ENCODE measurements at places on chromosomes 3 and 15.

DNA sequence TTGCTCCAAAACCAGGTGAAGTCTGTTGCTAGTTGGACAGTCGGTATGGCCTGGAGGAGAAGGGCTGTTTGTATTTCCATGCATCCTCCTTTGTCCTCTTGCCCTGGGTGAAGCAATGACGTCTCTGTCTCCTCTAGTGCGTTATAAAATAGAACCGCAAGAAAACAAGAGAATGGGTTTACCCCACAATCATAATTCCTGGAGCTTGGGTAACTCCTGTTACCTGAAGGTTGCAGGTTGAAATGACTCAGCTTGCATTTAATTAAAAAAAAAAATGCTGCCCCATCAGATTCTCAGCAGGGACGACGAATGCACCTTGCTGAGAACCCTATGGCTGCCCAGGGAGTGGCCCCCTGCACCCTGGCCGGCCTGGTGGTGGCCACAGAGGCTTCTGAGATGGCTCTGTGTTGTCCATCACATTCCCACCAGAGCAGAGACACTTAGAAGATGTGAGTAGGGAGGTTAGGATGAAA lies 228.2 kb upstream of the BHLHE40 start:
- no peak for DNase-seq

- DNase-seq = peak; percentile 40
These were observed 14.5 kb downstream of the CSRNP1 start for GRCh38 chr3:39138804-39139415.

DNA sequence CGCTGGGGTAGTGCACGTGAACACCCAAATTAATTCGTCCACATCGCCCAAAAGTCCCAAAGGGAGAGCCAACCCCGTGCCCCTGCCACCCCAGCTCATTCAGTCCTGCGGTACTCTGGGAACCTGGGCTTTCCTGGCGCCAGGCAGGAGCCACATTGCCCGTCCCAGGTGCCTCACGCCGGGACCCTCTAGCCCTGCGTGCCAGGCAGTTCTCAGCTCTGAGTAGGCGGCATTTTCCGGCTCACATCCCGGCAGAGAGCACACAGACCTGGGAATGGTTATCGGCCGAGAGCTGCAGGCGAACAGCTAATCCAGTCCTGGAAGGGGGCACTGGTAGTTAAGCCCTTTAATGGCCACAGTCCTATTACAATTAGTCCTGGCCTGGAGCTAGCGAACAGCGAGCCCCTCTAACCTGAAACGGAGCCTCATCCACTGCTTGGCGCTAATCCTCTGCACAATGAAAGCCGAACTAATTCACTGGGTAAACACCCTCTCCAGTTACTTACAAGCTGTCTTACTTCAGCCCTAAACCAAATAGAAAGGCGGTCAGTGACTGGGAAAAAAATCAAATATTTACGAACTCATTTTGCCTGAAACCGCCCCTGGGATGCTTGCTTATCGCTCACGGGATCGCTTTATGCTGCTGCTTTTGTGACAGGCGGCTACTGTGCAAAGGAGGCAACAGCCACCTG lies 254.6 kb upstream of the SOX14 start:
- DNase-seq = no peak

DNA sequence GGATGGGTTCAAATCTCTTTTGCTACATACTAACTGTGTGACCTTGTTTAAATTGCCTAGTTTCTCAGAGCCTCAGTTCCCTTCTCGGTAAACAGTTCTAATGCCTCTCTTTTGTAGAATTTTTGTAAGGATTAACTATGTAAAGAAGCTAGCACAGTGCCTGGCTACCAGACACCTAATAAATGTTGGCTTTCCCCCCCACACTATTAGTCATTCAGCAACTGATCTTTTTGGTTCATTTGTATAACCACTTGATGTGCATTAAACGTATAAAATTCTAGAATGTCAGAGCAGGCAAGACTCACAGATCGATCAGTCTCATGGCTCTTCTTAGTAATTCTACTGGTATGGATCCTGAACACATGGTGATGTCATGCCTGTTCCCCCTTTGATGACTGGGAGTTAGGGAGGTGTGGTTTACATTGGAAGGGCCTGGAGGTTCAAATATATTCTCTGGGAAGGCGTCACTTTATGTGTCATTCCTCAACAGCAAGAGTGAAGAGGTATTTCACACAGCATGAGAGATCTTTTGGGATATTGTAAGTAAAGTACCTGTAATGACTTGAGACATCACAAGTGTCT lies 6.5 kb downstream of the TAGLN3 start:
- DNase-seq = no peak

DNA sequence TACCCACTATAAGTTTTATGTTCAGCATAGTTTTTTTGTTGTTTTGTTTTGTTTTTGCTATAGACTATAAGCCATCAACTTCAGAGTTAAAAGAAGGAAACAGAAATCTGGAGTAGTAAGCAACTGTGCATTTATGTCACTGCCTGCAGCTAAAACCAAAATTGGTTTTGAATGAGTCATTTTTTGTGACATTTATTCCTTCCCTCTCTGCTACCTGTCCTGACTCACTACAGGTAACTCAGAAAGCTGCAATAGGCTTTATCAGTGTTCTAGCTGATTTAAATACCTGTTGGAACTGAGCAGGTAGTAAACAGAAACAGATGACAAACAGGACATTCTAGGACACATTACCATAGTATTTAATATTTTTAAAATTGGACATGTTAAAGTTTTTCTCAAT lies 393.3 kb upstream of the WNT5A start:
- no peak for DNase-seq

- DNase-seq = no peak
These were observed 99.1 kb upstream of the CHMP2B start for GRCh38 chr3:87128006-87128405.

DNA sequence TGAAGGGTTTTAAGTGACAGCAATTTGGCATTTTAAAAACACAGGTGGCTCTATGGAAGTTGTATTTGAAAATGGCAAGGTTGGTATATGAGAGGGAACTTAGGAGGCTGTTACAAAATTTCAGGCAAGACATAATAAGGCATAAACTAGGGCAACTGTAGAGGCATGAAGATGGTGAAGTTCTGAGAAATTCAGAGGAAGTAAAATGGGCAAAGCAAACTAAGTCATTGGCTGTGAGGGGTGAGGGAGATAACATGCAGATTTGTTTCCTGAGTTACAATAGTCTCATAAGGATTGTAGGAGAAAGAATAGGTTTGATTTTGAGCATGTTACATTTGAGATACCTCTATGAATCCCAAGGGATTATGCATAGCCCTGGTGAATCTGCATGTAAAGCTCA lies 302.9 kb upstream of the ARHGEF26 start:
- DNase-seq = no peak

DNA sequence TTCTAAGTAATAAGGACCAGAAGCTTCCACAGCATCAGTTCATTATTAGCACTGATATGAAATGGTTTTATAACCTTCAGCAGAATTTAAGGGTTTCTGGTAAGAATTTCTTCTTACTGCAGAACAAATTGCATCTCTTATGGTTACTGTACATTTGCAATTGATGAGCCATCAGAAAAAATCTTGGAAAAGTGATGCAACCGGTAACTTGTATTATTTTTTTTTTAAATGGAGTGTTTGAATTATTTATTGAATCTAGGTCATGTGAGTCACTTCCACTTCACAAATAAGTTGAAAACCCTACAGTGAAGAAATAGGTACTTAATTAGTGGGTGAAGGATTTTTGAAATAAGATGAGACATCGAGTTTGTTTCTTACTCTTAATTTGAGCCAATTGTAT lies 786.0 kb downstream of the TUSC7 start:
- DNase-seq = no peak

DNA sequence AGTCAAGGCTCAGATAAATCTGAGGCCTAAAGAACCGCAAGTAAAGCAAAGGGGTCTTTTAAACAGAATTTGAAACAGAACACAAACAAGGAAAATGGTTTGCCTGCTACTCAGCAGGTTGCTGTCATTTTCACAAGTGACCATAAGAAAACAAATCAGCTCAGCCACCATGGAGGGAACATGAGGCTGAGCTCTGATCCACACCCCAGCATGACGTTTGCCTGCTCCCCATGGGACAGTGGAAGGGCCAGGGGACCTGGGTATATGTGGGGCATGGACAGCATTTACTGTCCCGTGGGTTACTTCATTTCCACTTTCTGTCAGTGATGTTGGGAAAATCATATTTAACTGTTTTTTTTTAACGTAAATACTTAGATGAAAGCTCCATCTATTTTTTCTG lies 371.2 kb downstream of the LRTM1 start:
- no peak for DNase-seq

- DNase-seq = no peak
These were observed 116.6 kb downstream of the TRIM42 start for GRCh38 chr3:140794507-140794906.

- DNase-seq = peak; percentile 94
These were observed 82.4 kb downstream of the WWTR1 start for GRCh38 chr3:149575213-149575960.

- no peak for DNase-seq
These were observed 157.4 kb downstream of the SSR3 start for GRCh38 chr3:156397534-156397933.

- DNase-seq = peak; percentile 15
These were observed 9.2 kb downstream of the CCDC14 start for GRCh38 chr3:123951522-123952447.

GRCh38 chr3:36965440-36965839 lies 20.6 kb upstream of the TRANK1 start:
- no peak for DNase-seq

GRCh38 chr3:146172586-146172985 lies 11.6 kb upstream of the PLOD2 start:
- DNase-seq = no peak

GRCh38 chr3:7000501-7000900 lies 139.6 kb downstream of the GRM7 start:
- DNase-seq = no peak

- peak; percentile 68 for DNase-seq
These were observed 337.3 kb upstream of the CBLB start for GRCh38 chr3:106206146-106206545.

DNA sequence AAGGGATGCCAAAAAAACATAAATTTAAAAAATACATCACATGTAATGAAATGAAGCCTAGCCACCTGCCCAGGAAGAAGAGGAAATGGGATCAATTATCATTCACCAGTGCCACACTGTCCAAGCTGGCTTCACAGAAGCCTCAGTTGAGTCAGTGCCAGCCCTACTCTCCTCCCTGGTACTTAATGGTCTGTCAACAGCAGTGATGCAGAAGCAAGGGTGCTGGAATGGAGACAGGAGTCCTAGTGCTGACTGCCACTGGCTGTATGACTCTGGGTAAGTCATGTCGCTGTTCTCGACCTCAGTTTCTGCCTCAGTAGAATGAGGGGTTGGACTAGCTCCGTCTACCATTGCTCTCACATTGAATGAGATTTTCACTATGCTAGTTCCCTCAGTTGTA lies 78.5 kb upstream of the LARS2 start:
- DNase-seq = no peak

GRCh38 chr15:21271566-21271965 lies 168.7 kb downstream of the POTEB3 start:
- DNase-seq = no peak

DNA sequence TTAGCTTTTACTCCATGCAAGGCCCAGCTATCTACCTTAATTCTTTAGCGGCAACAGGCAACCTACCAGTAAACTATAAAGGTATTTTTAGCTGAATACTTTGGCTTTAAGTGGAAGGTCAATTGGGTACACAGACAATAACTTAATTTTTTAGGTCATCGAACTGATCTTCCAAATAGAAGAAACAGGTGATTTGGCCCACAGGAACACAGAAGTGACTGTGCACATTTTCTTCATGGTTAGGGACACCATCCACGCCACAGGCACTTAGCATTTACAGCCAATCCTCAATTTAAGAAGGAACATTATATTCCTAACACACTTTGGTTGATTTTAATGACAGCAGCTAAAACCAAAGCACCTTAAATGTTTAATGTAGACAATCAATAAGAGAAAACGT lies 1.9 kb downstream of the ARPP19 start:
- no peak for DNase-seq

DNA sequence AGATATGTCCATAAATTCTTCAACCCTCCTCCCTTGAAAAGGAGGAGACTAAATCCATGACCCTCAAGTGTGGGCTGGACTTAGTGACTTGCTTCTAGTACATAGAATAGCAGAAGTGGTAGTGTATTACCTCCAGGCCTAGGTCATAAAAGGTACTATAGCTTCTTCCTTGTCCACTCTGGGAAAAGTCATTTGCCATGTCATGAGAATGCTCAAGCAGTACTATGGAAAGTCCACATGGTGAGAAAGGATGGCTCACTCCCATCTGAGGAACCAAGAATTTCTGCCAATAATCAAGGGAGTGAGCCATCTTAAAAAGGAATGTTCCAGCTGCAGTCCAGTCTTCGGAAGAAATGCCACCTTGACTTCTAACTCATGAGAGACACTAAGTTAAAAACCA lies 10.5 kb upstream of the ILDR1 start:
- DNase-seq = no peak

DNA sequence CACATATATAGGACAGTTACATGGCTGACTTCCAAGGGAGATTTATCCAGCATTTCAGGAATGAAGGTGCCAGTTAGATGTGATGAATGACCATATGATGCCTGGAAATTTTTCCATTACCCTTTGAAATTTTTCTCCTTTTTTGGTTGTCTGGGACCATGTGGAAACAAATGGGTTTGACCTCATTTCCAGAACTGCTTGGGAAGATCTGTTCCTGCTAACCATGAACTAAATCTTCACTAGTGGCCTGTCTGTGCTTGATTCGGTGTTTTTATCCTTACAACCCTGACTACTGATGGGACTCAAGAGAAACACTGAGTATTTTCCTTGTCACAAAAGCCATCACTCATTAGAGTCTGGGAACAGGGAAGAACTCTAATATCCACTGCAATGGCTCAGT lies 409.4 kb downstream of the PDCD6IP start:
- peak; percentile 34 for DNase-seq

GRCh38 chr3:94927175-94927574 lies 864.3 kb downstream of the NSUN3 start:
- no peak for DNase-seq

- DNase-seq = no peak
These were observed 81.7 kb upstream of the UMPS start for GRCh38 chr3:124648551-124648950.

DNA sequence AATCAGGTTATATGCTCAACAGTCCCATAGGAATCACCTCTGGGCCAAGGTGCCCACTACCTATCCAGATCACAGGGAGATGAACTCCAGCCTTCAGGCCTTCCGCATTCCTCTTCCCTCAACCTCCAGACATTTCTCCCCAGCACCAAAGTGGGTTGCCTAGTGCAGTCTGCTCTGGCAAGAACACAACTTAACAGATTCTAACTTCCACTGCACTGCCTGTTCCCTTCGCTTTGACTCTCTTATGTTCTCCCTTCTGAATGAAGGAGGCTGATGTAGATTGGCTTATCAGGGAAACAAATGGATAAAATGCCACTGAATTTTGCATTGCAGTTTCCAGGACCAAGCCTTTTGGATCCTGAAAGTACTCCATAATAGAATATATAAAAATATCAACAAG lies 106.3 kb downstream of the SRGAP3 start:
- no peak for DNase-seq

GRCh38 chr15:82680200-82681102 lies 29.2 kb downstream of the AP3B2 start:
- no peak for DNase-seq

GRCh38 chr3:58408906-58409305 lies 24.7 kb downstream of the PDHB start:
- no peak for DNase-seq

GRCh38 chr15:99387421-99388168 lies 136.3 kb downstream of the LRRC28 start:
- DNase-seq = no peak
